ENCODE measurements at places on chromosomes 2 and 18. TPM values are rescaled to one million over a fixed set of nuclear protein-coding genes. Genes with fewer than 3 reads are reported as not detected.

GPR45 gene
- polyA plus RNA-seq = not detected

ZNF407 gene
- 9.9 TPM for polyA plus RNA-seq

CDCA7 gene
- 36.2 TPM for polyA plus RNA-seq

MALT1 gene
- 28.8 TPM for polyA plus RNA-seq

SLC38A11 gene
- polyA plus RNA-seq = 15.0 TPM

GRCh38 chr2:55146263-55146662, 85.8 kb downstream of the CLHC1 start:
- no peak for DNase-seq

DNA sequence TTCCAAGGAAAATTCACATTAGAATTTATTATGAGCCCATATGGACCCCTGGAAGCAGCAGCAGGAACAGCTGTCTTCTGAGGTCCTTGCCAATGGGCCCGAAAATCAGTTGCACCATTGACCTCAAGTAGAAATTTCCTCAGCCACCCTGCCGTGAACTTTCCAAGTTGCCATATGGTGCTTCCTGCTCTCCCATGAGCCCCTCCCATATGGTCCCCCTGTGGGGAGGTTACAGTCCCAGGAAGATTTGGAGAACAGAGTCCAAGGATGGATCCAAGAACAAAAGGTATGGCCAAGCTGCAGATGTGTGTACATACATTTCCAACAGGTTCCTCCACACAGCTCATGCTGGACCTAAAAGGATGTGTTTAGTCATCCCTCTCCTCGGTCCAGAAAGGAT, 34.6 kb downstream of the DIPK1C start:
- DNase-seq = no peak

- no peak for DNase-seq
These were observed at the start of gene REG1A for GRCh38 chr2:79120194-79120713. Gene REG1A (plus strand): TSS chr2:79120488. CDS start chr2:79120862, 374 bp downstream.

DNA sequence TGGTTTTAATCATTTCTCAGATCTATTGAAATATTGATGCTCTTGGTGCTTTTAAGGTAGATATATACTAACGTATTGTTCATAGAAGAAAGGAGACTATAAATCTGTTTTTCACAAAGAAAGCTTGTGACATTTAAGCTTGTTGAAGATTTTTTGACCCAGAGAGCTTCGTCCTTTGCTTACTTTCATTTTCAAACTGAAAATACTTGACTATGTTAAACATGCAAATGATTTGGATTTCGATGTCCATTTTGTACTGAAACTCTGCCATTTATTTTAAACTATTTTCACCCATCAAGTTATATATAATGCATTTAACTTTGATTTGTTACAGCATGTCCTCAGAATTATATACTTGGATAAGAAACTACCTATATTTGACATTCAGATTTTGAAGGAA, 85.2 kb downstream of the SLC4A10 start:
- no peak for DNase-seq

DNA sequence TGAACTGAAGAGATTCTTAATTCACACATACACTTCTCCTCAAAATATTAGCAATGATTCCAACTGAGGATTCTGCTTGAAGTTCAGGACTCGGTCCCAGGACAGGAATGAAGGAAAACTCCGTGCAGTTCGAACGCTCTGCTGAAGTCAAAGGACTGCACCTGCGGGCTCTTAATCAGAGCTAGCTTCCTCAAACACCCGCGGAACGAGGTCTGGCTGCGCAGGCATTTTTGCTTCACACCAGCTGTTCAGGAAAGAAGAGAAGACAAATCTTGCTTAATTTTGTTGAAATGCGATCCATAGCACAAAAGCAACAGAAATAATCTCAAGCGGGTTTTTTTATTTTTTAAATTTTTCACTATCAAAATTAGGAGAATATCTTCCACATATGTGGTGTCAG, 175.6 kb downstream of the LAMA1 start:
- no peak for DNase-seq

GRCh38 chr2:36088716-36089328, 266.8 kb upstream of the CRIM1 start:
- no peak for DNase-seq

GRCh38 chr2:8685697-8686358, 4.0 kb downstream of the ID2 start:
- DNase-seq = peak; percentile 52

DNA sequence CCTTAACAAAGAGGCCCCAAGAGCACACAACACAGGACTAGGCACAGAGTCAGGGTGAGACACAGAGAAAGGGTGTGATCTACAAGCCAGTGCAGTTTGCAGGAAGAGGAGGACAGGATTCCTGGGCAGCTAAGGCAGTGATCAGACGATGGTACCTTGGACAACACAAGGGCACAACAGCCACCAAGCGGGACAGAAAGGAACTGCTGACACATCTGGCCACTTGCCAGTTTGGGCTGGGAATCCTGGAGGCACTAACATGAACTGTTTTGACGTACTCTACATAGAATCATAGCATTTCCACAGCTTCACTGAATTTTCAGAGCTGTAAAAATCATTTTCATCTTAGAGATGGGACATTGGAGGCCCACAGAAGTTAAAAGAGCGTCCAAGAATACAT, 221.5 kb upstream of the SLC35G4 start:
- DNase-seq = no peak

DNA sequence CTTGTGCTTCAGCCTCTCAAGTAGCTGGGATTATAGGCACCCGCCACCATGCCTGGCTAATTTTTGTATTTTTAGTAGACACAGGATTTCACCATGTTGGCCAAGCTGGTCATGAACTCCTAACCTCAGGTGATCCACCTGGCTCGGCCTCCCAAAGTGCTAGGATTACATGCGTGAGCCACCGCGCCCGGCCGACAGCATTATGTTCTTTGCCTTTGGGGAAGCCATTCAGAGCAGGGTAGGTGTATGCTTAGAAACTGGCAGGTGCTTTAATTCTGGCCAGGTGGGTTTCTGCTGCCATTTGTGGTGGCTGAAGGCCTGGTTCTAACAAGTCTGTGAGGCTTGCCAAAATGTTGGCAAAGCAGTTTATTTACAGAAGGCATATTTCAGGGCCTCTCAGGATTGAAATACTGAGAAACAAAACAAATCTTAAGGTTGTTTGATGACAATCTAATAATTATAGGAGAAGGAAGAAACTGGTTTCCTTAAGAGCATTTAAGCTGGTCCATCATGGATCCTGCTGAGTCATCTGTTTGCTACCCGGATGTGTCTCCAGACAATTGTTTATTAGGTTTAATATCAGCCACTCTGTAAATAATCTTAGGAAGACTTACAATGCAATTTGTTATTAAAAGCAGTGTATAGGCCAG, 16.0 kb downstream of the SLC20A1 start:
- no peak for DNase-seq

DNA sequence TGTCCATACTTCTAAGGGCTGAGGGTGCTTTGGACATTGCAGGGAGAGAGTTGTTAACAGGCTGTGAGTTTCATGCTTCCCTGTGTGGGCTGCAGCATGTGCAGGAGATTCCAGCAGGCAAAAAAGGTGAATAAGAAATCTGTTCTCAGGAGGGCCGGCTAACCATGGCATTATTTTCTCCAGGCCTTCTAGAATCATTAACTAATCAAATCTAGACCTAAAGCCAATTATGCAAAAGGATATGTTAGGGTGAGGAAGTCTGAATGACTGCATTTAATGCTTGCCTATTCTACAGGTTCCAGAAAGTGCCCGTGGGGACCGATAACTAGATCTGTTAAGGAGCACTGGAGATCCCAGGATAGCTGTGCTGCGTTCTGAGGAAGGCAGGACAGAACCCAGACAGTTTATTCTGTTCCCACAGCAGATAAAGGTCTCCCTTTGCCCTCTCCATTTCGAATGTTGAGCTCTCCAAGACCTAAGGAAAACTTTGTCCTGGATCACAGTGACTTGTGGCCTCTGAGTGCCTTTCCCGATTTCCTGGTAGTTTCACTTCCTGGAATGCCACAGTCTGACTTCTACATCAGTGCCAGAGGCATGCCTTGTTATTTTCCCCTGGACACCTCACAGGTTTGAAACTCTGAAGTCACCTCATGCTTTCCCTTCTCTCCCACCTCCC, 50.0 kb upstream of the ZFP36L2 start:
- DNase-seq = no peak

- DNase-seq = no peak
These were observed 19.6 kb downstream of the HNRNPA3 start for GRCh38 chr2:177232098-177232704.

GRCh38 chr18:60894254-60894945, 438.8 kb upstream of the CDH20 start:
- no peak for DNase-seq

- DNase-seq = no peak
These were observed 111.7 kb upstream of the KLHL14 start for GRCh38 chr18:32884543-32884942.

GRCh38 chr2:162734866-162735265, 103.7 kb downstream of the KCNH7 start:
- DNase-seq = no peak

Measured in right renal cortex interstitium (tissue), 3 donors.